ENCODE measurements at places on chromosomes 4 and X.

DNA sequence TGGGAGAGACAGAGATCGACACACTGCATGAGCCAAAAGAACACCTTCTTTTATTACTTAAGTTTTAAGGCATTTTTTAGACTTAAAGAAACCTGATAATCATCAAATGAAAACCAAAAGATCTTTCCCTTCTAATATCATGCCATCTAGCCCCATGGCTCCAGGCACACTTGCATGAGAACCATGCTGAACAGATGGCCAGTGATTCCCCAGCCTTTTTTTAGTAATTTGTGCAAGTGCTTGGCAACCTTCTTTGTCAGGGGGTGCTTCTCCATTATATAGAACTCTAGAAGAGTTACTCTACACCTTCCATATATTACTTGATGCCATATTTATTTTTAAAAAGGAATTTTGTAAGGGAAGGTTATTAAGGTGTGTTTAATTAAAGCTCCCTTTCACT is 182.2 kb upstream of the TEX13C start:
- DNase-seq, result no peak

DNA sequence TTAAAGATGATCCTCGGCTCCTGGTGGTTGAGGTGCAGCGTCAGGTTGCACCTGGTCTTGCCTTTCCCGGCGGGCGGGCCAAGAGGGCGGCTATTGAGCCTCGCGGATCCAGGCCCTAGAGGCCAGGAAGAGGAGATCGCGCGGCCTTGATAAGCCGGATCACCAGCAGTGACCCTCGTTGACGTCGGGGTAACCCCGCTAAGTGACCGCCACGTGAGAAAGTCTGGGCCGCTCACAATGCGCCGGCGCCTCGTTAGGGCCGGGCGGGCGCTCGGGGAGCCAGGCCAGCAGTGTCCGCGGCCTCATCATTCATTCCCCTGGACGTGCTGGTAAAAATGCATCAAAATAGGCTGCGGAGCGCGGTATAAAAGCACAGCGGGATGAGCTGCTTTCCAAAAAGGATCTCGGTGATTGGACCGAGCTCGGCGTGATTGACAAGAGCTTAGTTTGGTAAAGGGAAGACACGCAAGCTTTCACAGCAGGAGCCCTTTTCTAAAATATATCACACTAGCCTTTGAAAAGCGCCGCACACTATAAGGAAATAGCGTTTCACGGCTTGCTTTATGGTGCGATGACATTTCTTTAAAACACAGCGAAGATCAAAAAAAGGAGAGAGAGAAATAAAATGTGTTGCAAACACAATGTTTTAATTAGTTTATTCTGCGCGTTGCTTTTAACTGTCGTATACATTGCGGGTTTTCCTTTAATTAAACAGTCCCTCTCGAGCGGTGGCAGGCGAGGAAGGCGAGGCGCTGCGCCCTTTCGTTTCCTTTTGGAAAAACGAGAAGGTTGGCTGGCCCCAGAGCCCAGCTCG is 15.9 kb upstream of the ZIC3 start:
- DNase-seq, result no peak

- DNase-seq, result no peak
Measured at GRCh38 chr4:7754565-7755262, 184.9 kb downstream of the AFAP1 start.

DNA sequence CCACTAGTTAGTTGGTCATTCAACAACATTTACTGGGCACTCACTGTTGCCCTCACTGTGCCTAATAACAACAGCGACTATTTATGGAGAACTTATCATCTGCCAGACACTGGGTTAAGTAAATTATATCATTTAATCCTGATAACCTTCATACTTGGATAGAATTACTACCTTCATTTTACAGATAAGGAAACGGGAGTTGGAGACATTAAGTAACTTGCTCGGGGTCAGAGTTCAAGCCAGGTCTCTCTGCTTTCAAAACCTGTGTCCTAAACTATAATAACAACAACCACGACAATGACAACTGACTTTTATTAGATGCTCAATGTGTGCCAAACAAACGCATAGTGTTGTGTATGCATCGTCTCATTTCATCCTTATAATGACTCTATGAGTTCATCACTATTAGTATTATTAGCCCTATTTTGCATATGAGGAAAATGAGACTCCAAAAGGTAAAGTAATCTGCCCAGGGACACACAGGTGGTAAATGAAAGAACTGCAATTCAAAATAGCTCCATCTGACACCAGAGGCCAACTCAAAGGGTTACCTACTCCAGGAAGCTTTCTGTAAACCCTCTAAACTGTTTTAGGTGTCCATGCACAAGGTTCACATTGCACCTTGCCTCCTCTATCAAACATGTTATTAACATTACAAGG is 98.4 kb upstream of the ACSL4 start:
- DNase-seq, result no peak

- DNase-seq, result no peak
Measured at GRCh38 chrX:2159393-2159792, 341.4 kb downstream of the DHRSX start.

DNA sequence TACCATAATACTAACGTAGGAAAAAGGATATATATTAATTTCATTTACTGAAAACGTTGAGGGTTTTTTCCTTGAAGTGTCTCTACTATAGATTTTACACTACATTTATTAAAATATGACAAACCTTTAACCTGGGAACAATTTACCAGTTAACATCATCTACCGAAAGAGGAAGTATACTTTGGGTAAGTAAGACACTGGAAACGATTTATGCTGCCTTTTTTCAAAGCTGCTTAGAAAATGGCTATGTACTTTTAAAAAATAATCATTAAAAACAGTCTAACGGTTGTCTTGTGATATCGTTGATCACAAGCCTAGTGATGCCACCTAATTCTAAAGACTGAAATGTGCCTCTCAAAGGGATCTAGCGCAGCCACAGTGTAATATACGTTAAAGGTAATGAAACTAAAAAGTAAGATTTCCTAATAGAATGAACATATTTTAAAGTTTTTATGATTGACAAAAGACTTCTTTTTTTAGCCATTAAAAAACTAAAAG is 50.4 kb downstream of the STX18 start:
- no peak for DNase-seq

DNA sequence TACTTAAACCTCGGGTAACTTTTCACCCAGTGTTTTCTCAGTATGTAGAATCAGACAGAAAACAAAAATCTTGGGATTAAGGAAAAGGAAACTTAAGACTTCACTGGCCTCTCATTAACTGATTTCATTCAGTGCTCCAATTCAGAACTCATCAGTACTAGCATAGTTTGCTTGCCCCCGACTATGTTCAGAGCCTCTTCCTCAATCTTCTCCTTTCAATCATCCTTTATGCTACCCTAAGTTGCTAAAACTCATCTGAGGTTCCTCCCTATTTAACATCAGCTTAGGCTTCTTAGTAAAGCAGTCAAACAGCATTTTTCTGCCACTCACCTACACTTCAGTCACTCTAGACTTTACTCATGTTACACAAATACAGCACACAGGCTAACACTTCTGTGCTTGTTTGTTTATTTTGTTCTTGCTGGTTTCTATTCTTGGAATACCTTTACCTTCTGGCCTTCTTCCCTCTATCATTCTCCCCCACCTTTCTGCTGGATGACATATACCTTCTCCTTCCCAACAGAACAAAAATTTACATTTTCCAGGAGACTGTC is 163.0 kb upstream of the TLL1 start:
- DNase-seq, result no peak

DNA sequence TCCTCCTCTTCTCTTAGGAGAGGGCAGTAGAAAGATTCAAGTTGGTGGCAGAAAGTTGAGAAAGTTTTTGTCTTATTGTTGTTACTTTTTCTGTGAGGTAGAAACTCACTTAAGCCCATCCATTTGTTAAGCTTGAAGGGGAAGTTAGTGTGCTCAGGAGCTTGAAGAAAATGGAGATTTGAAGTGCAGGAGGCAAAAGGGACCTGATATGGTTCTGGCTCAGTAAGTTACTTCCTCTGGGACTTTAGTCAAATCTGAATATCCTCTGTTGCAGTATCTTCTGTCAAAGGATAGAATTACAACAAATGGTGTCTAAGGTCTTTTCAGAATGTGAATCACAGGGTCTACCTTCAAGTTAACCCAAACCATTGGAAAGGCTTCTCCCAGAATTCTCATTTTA is 46.2 kb downstream of the CXCL13 start:
- DNase-seq, result no peak

DNA sequence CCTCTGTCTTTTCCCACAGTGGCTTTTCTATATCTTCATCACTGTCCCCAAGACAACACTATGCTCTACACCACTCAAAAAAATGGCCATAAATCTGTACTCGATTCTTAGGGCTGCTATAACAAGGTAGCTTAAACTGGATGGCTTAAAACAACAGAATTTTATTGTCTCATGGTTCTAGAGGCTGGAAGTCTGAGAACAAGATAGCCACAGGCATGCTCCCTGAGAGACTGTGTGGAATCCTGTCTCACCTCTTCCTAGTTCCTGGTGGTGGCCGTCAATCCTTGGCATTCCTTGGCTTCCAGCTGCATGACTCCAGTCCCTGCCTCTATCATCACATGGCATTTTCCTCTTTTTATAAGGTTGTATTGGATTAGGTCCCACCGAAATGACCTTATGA is 70.7 kb upstream of the DCLK2 start:
- no peak for DNase-seq

DNA sequence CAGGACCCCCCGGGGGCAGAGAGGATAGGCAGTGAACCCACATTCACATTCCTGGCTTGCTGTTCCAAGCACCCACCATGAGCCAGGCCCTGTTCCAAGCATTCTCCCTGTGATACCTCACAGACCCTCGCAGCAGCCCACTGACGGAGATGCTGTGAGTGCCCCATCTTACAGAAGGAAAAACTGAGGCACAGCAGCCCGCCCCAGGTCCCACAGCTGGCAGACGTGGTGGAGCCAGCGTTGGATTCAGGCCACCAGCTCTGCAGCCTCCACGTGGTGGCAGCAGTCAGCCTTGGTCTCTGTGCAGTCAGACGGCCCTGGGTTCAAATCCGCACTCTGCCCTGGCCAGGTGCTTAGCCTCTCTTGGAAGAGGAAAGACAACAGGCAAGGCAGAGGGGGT is 16.8 kb downstream of the MAN2B2 start:
- no peak for DNase-seq

- DNase-seq, result no peak
Measured at GRCh38 chrX:107804427-107804826, 21.2 kb upstream of the MID2 start.

DNA sequence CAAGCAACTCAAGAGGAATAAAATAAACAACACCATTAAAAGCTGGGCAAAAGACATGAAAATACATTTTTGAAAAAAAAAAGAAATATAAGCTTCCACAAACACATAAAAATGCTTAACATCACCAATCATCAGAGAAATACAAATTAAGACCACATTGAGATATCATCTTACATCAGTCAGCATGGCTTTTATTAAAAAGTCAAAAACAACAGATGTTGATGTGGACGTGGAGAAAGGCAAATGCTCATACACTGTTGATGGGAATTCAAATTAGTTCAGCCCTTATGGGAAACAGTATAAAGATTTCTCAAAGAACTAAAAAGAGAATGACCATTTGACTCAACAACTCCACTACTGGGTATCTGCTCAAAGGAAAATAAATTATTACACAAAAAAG is 59.6 kb downstream of the STK32B start:
- no peak for DNase-seq

DNA sequence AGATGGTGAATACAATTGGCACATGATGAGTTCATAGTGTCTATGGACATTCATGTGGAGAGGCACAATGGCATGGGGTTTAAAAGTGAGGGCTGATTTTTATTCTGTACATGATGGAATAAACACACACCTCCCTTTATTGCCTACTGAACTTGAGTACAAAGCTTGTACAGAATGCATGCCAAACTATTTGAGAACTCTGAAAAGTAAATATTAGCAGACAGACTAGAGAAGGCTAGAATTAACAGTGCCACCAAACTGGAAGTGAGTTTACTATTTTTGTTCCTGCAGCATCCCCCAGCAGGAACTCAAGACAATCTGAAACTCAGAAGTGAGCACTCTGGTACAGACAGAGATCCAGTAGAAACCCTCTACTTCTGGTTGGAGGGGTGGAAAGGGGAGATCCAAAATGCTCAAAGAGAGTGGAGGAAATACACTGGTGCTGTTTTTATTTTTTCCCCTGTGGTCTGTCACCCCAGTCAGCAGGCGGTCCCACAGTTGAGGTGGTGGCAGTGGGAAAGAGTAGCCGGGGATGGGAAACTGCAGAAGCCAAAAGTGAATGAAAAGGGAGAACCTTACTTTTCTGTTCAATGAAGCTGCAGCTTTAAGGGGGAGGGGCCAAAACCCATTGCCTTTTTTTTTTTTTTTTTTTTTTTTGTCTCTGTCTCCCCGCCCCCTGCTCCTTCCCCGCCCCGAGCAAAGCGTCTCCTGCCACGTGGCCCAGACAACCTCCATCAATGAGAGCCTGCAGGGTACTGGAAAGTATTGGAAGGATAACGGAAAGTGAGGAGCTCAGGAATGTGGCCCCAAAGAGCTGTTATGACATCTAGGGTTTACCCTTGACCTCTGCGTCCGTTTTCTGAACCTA is 20.5 kb downstream of the AKAP4 start:
- DNase-seq, result no peak

DNA sequence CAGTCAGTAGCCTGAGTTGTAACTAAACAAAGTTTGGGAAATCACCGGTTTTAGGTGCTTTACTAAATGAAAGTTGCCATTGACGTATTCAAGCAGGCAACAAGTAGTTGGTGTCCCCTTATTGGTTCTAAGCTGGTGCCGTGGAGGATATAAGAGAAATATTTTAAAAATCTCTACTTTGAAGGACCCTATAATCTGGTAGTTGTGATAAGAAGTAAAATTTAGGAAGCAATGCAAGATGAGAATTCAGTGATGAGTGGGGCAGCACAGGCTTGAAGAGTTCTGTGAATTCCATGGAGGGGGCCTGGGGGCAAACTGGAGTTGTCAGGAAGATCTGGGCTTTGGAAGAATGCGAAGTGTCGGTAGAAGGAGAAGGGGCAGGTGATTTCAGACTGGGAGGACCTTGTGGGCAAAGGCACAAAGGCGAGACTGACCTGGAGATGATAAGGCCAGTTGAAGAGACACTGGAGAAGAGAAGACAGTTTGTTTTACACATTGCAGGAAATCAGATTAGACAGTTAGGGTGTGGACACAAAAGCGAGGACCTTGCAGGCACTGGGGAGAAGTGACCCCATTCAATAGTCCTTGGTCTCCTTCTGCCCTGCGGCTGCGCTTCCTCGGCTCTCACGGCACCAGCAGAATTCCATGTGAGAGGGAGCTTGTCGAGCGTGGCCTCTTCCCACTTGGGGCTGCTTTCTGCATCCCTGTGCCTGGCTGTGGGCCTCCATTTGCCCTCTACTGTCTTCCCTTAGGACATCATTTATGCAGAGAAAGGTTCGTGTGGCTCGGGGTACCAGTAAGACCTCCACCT is 1.3 kb downstream of the RHOH start:
- no peak for DNase-seq

GRCh38 chrX:54921427-54922021 is 900 bp downstream of the TRO start:
- DNase-seq, result peak; percentile 36

- peak; percentile 1 for DNase-seq
Measured at GRCh38 chr4:74934016-74934831, 1.3 kb downstream of the PARM1 start.

- DNase-seq, result no peak
Measured at GRCh38 chr4:143348233-143349077, 11.8 kb downstream of the GAB1 start.

GRCh38 chr4:43776371-43776770 is 672.2 kb downstream of the KCTD8 start:
- DNase-seq, result no peak

GRCh38 chrX:115972717-115973116 is 197.8 kb upstream of the AGTR2 start:
- DNase-seq, result no peak

GRCh38 chrX:40931921-40932320 is 153.3 kb upstream of the USP9X start:
- no peak for DNase-seq

GRCh38 chrX:138082251-138082650 is 516.3 kb downstream of the ZIC3 start:
- DNase-seq, result no peak
